Spleen (tissue), 13 donors: ENCODE measurements at places on chromosomes 12 and 14.

DNA sequence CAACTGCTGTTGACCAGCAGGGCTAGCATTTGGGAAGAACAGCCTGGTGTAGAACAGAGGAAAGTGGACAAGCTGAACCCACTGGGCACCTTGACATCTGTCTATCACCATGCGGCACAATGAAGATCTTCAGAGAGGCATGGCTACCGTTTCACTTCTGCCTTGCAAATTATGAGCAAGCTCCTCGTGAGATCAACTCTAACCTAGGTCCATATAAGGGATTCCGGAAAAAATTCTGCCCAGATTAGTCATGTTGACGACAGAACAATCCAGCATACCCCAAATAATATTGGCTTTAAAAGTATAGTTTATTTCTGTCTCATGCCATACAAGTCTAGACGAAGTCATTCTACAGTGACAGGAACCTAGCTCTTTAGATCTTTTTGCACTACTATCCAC is 91.6 kb upstream of the ATF7IP start:
- H3K36me3 ChIP-seq: no peaks in the 10 kb centered on the region
- no peaks in the 10 kb centered on the region for H3K27me3 ChIP-seq
- DNase-seq: no peak
- peak overlapping the region; percentile 29 for H3K4me3 ChIP-seq

DNA sequence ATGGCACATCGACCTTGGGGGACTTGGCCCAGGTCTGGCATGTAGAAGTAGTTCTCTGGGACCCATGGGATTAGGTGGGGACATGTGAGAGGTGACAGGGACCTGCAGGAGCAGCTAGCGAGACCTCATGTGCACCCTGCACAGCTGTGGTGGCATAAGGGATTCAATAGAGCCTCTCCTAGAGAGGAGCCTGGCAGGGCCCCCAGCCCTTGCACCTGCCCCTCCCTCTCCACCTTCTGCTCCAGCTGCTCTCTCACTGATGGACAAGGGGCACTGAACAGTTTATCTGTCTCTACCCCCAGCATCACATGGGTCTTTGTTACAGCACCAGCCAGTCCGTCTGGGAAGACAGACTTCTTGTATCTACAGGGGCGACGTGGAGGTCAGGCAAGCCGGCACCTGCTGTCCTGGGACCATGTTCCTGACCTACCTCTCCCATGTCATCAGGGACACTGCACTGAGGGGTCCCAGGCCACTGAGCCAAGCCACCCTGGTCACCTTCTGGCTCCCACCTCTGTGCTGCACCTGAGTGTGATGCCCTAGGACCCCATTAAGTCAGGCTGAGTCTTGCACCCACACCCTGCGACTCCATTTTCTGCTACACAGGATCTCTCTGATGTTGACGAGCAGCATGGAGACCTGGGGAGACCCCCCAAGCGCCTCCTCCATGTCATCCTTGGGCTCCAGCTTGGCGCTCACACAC is 32.6 kb downstream of the DDX11 start:
- DNase-seq: peak; percentile 67
- no peak overlapping the region for H3K4me3 ChIP-seq
- H3K4me1 ChIP-seq: no peaks in the 10 kb centered on the region
- H3K27ac ChIP-seq: no peak overlapping the region
- H3K36me3 ChIP-seq: no peaks in the 10 kb centered on the region
- H3K27me3 ChIP-seq: no peaks in the 10 kb centered on the region

GRCh38 chr12:59444932-59445331 is 150.9 kb upstream of the SLC16A7 start:
- DNase-seq: no peak
- no peak overlapping the region for H3K4me3 ChIP-seq
- H3K4me1 ChIP-seq: no peaks in the 10 kb centered on the region
- H3K27ac ChIP-seq: no peak overlapping the region

DNA sequence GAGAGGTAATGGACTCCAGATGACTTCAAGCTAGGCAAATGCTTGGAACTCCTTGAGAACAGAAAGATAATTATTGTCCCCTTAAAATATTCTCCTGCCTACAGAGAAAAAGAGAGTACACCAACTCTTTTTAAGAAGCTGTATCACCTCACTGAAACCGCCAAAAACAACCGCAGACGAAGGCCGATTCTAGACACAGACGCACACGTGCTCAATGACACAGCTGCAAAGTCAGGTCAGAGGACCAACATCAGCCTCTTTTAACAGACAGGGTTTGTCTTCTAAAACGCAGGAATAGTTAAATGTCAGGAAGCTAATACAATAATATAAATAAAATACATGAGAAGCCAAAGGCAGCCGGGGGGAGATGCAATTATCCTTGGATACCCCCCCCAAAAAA is 19.0 kb downstream of the SLC15A4 start:
- DNase-seq: no peak
- peaks cover 42% of the 10 kb centered on the region for H3K36me3 ChIP-seq
- no peak overlapping the region for H3K27ac ChIP-seq
- no peak overlapping the region for H3K4me3 ChIP-seq
- peaks cover 19% of the 10 kb centered on the region for H3K4me1 ChIP-seq

DNA sequence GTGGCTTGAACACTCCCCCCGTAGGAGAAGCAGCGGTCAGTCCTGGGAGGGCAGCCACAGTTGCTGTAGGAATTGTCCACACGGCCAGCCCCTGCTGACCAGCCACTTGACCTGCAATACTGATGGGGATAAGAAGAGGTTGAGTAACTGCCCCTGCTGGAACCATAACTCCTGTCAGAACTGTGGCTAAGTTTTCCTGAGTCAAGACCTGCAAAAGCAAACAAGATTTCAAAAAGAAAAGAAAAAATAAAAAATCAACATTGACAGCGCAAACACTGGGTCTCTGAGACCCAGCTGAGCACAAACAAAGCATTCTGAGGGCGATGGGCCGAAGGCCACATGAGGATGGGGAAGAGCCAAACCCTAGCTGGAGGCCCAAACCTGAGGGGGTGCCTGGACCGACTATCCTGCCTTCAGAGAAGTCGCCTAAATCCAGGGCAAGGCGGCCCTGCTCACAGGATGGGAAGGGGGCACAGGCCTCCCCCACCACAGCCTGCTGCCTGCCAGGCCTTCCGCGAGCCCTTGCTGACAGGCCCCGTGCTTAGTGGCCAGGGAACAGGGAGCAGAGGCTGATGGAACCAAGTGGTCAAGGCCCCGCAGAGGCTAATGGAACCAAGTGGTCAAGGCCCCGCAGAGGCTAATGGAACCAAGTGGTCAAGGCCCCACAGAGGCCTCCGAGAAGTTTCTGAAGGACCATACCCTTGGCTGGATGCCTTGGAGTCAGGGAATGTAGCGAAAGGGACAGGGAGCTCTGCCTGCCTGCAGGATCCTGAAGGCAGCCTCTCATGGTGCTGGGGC is 19.1 kb downstream of the POU6F1 start:
- H3K27me3 ChIP-seq: no peaks in the 10 kb centered on the region
- DNase-seq: no peak
- H3K27ac ChIP-seq: no peak overlapping the region
- H3K36me3 ChIP-seq: peaks cover 33% of the 10 kb centered on the region
- no peaks in the 10 kb centered on the region for H3K4me1 ChIP-seq

- no peaks in the 10 kb centered on the region for H3K27me3 ChIP-seq
- H3K4me3 ChIP-seq: no peak overlapping the region
- H3K36me3 ChIP-seq: no peaks in the 10 kb centered on the region
- H3K27ac ChIP-seq: peak overlapping the region; percentile 84
- DNase-seq: peak; percentile 62
These were observed 82.4 kb downstream of the ITPK1 start for GRCh38 chr14:93033084-93033982.

- no peaks in the 10 kb centered on the region for H3K27me3 ChIP-seq
- H3K4me1 ChIP-seq: no peaks in the 10 kb centered on the region
- no peaks in the 10 kb centered on the region for H3K36me3 ChIP-seq
- H3K27ac ChIP-seq: no peak overlapping the region
These were observed 117.7 kb upstream of the RPL10L start for GRCh38 chr14:46769292-46769691.

DNA sequence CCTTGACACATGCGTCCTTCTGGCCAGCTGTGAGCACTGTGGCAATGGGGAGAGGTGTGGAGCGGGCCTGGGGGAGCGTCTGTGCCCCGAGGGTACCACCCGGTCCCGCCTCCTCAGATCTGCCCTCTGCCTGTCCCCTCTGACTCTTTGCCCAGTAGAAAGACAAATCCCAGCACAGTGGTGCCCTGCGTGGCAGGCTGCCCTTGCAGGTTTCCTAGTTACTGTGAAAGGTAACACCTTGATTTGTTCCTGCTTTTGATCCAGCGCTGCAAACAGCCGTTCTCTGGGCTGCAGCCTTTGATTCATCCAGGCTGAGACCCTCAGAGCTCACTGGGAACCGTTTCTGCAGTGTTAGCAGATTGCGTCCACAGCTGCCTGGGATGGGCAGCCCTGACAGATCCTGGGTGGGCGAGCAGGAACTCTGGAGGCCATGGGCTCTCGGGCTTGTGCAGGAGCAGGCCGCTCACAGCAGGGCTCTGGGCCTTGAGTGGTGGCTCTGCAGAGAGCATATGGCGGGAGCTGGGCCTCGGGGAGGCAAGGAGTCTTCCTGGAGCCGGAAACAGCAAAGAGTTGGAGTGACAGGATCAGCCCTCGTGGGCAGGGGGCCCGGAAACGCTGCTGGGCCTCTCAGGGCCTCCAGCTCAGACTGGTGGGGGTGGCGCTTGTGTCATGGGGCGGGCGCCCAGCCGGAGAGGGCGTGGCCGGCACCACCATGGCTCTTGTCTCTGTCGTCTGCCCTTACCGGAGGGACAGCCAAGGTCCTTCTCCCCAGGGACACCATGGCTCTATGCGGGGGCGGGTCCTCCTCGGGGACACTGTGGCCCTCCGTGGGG is 16.6 kb downstream of the FBRSL1 start:
- DNase-seq: peak; percentile 93
- no peak overlapping the region for H3K4me3 ChIP-seq
- peaks cover 58% of the 10 kb centered on the region for H3K4me1 ChIP-seq

DNA sequence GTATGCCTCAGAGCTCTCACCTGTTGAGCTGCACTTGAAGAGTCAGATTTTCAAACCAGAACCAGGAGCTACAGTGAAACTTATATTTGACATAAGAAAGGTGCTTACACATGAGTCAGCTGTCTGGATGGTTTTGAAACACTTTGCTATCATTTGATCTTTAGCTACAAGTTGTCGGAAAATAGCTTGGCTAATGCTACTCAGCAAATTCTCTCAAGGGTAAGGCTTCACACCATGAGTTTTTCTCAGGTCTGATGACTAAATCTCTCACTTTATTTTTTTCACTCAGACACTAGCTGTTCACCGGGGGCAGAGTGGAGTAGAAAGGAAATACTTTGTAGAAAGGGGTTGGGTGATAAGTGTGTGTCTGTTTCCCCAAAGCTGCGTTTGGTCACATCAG is 171.8 kb downstream of the FLRT2 start:
- H3K4me1 ChIP-seq: no peaks in the 10 kb centered on the region
- H3K27ac ChIP-seq: no peak overlapping the region
- no peak for DNase-seq
- H3K27me3 ChIP-seq: no peaks in the 10 kb centered on the region
- no peak overlapping the region for H3K4me3 ChIP-seq

DNA sequence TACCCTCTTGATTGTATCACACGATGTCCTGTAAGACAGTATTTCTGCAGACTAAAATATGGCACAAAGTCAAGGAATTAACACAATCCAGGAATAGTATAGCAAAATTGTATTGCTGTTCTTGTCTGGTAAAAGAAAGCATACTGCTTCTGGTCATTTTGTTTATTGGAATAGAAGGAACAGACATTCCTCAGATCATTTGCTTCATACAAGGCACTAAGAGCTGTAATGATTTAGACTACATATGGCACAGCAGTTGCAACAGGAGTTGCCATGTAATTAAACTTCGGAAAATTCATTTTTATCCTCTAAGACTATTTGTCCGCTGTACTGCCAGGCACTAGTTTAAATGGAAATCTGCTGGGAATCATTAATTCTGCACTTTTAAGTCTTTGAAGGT is 7.6 kb upstream of the KERA start:
- H3K27ac ChIP-seq: no peak overlapping the region
- H3K4me3 ChIP-seq: no peak overlapping the region
- no peaks in the 10 kb centered on the region for H3K4me1 ChIP-seq
- no peaks in the 10 kb centered on the region for H3K27me3 ChIP-seq

DNA sequence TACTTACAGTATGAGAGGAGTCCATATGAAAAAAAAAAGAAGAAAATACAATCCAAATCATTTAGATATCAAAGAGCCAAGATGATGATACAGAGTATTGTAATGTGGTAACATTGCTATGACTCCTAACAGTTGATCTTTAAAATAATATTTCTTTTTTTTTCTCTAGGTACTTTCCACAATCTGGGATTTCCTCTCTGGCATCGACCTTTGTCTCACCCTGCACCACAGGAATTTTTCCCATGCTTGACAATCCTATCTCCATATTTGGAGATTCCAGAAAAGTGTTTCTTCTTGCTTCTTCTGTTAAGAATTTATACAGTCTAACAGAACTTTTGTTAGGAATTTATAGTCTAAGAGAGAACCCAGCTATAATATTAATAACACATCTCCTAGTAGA is 184.4 kb downstream of the ITPR2 start:
- no peak for DNase-seq
- peaks cover 16% of the 10 kb centered on the region for H3K36me3 ChIP-seq
- H3K4me1 ChIP-seq: no peaks in the 10 kb centered on the region
- H3K27me3 ChIP-seq: no peaks in the 10 kb centered on the region
- no peak overlapping the region for H3K4me3 ChIP-seq

GRCh38 chr14:49895480-49895879 is 2.6 kb downstream of the ARF6 start:
- peak overlapping the region; percentile 82 for H3K4me3 ChIP-seq
- no peak for DNase-seq
- no peaks in the 10 kb centered on the region for H3K36me3 ChIP-seq
- H3K27ac ChIP-seq: peak overlapping the region; percentile 100

GRCh38 chr12:130966443-130967030 is 12.8 kb downstream of the ADGRD1 start:
- no peak for DNase-seq
- no peaks in the 10 kb centered on the region for H3K27me3 ChIP-seq
- no peaks in the 10 kb centered on the region for H3K4me1 ChIP-seq
- H3K36me3 ChIP-seq: no peaks in the 10 kb centered on the region
- H3K4me3 ChIP-seq: no peak overlapping the region
- H3K27ac ChIP-seq: no peak overlapping the region

GRCh38 chr12:2739832-2740641 is 54.7 kb upstream of the FKBP4 start:
- H3K4me3 ChIP-seq: no peak overlapping the region
- DNase-seq: no peak
- no peaks in the 10 kb centered on the region for H3K27me3 ChIP-seq
- H3K36me3 ChIP-seq: no peaks in the 10 kb centered on the region

DNA sequence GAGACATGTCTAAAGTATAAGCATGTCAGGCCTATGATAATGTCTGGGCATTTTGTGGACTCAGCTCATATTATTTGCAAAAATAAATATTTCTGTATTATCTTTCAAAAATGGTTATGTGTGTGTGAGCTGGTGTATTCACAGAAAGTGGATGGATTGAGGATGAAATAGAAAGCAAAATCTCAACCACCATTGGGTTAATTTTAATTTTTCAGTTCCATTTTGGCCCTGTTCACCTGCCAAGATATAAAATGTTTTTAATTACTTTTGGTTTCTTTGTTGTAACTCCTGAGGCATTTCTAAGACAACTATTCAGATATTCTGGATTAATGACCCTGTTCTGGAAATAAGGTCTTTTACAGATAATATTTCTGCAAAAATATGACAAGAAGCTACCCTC is 232.7 kb upstream of the PPFIA2 start:
- no peaks in the 10 kb centered on the region for H3K27me3 ChIP-seq
- DNase-seq: no peak
- H3K4me1 ChIP-seq: no peaks in the 10 kb centered on the region
- H3K36me3 ChIP-seq: no peaks in the 10 kb centered on the region
- H3K4me3 ChIP-seq: no peak overlapping the region
- H3K27ac ChIP-seq: no peak overlapping the region

GRCh38 chr14:77301103-77301502 is 19.6 kb downstream of the POMT2 start:
- H3K27ac ChIP-seq: no peak overlapping the region
- H3K4me3 ChIP-seq: no peak overlapping the region
- DNase-seq: peak; percentile 85
- H3K36me3 ChIP-seq: peaks cover 87% of the 10 kb centered on the region
- no peaks in the 10 kb centered on the region for H3K27me3 ChIP-seq
- peaks cover 7% of the 10 kb centered on the region for H3K4me1 ChIP-seq
